Calu3 (cell line): ENCODE measurements at places on chromosomes 12 and 14. TPM values are rescaled to one million over a fixed set of nuclear protein-coding genes. Genes with fewer than 3 reads are reported as not detected.

GRCh38 chr14:30156571-30156970 is 228.9 kb upstream of the PRKD1 start:
- DNase-seq = no peak

Gene BEGAIN
- total RNA-seq = 0.26 and 0.37 TPM in 2 replicates

- DNase-seq = no peak
Measured at GRCh38 chr12:39369756-39370155, 73.2 kb downstream of the KIF21A start.

GRCh38 chr12:122067966-122068365 is 10.6 kb upstream of the MLXIP start:
- no peak for DNase-seq

DNA sequence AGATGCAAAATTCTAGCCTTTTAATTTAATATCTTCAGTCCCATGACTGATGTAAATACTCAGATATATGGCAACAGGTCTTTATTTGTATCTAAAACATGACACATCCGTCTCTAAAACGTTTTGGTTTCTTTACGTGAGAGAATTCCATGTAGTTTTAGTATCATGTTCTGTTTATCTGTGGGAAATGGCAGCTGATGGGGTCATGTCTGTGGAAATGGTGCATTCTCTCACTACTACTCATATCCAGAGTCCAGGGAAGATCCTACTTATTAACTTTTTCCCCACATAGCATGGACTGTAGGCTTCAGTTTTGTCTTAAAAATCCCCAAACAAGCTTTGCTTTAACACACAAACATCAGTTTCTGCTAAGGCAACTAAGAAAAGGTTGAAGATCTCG is 53.8 kb downstream of the SPTLC2 start:
- DNase-seq = no peak

DNA sequence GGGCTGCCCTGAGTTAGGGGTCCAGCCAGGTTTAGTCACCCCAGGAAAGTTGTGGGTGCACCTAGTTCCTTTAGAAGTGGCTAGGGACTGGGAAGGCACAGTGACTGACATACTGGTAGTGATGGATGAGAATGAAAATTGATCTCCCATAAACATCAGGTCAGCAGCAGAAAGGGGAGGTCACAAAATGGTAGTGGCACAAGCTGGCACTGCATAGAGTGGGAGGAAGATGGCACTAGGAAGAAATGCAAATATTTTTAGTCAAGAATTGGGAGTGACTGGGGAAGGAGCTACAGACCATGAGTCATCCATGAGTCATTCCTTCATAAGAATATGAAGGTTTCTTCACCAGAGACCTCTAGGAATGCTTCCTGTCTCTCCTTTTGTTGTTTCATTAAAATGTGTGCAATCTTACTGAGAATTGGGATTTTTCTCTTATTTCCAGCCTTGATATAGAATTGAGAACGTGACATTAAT is 198.3 kb upstream of the AMIGO2 start:
- peak; percentile 28 for DNase-seq

Gene PRR4
- 3.1 and 4.7 TPM in 2 replicates for total RNA-seq

Gene IL22
- not detected in 2 replicates for total RNA-seq

- DNase-seq = no peak
Measured at GRCh38 chr12:18895540-18895939, 157.6 kb downstream of the CAPZA3 start.

GRCh38 chr14:50766338-50766886 is 64.5 kb downstream of the NIN start:
- no peak for DNase-seq

- DNase-seq = no peak
Measured at GRCh38 chr14:81452341-81453133, 52.4 kb upstream of the STON2 start.

GRCh38 chr12:121400332-121401139 is 618 bp downstream of the RNF34 start:
- DNase-seq = peak; percentile 37

DNA sequence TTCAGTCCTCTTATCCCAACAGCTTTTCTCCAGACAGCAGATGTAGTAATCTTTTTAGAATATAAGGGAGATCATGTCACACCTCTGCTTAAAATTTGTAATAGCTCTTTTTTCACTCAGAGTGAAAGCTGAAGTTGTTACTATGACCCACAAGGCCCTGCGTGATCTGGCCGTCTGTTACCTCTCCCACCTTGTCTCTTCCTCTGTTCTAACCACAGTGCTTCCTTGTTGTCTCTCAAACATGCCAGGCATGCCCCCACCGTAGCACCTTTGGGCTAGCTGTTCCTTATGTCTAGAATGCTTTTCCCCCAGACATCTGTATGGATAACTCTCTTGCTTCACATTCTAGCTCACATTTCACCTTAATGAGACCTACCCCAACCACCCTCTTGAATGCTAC is 6.5 kb downstream of the NECAP1 start:
- no peak for DNase-seq

- DNase-seq = no peak
Measured at GRCh38 chr12:122866379-122866778, 29.5 kb downstream of the VPS37B start.

Gene SLC17A8
- not detected in 2 replicates for total RNA-seq
